Right lung (tissue), 10 donors: ENCODE measurements at places on chromosomes 2 and 18. TPM values are rescaled to one million over a fixed set of nuclear protein-coding genes. Genes with fewer than 3 reads are reported as not detected.

Gene CD8B2
- 0.21 TPM for polyA plus RNA-seq

Gene ACMSD
- 1.9 TPM for polyA plus RNA-seq

Gene PIGN
- polyA plus RNA-seq = 43.3 TPM

Gene STK39
- 26.7 TPM for polyA plus RNA-seq

Gene ACOXL
- 5.1 TPM for polyA plus RNA-seq

Gene ACVR1C
- 0.25 TPM for polyA plus RNA-seq
